ENCODE measurements at places on chromosomes 2 and 18.
A peak's percentile ranks its signal among the peaks of the same experiment; 100 is the strongest.

- DNase-seq: no peak
These were observed 8.3 kb downstream of the ARL5A start for GRCh38 chr2:151819920-151820319.

GRCh38 chr2:227570615-227571014 is 28.1 kb upstream of the SCYGR2 start:
- no peak for DNase-seq

DNA sequence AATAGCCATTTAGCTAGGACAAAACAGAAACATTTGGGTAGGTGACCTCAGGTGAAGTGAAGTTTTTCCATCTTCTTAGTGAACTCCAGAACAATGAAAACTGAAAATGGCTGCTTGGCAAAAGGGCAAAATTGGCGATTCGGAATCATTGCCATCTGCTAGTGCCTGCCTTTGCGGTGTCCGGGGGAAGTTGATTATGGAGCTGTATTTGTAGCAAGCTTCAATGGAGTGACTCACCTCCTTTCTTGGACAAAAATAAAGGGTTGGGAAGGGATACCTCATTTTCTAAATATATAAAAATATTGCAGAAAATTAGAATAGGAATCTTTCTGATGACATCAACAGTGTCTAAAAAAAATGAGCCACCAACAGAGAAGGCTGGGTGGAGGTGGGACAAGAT is 460.5 kb downstream of the TGIF1 start:
- DNase-seq: no peak

GRCh38 chr2:98346311-98347236 is at the start of gene CNGA3:
CNGA3 (plus strand) TSS chr2:98346456; CDS start chr2:98369976, 23,520 bp downstream.
- peak; percentile 47 for DNase-seq

- DNase-seq: no peak
These were observed 100.6 kb downstream of the CMPK2 start for GRCh38 chr2:6764968-6765723.

DNA sequence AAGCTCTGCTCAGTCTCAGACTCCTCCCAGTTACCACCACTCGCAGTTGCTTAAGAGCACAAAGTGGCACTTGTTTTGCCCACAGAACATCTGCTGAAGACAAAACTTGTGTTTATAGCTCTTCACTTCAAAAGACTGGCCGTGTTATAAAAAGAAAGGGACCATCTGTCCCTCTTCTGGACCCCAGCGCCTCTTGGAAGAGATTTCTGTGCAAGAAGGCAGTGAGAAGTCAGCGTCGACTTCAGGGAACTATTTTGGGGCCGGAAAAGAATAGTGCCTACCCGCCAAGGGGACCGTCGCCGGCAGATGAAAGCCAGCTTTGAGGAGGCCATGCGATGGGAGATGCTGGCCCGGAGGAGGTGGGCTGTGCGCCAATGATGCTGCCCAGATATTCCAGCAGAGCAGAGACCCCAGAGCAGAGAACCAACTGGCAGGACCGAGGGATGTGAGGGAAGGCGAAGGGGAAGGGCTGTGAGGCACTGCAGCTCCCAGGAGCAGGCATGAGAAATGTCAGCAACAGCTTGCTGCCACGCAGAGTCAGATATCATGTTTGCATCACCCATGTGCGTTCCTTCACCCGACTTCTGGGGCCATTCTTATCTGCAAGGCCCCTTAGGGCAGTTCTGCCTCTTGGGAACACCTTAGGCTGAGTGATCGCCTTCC is 270.9 kb downstream of the ATAD2B start:
- no peak for DNase-seq

DNA sequence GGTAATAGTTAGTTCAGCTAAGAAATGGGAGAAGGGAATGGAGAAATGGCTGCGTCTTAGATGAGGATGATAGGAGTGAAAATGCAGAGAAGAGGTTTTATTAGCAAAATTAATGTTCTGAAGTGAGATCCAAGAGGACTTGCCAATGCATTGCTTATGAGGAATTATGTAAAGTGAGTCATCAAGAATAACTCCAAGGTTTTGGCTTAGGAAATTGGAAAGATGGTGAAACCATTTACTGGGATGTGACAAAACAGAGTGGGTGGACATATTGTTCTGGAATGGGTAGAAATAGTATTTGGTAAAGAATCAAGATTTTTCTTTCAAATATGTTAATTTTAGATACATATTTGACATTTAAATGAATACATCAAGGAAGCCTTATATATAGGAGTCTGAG is 306.6 kb upstream of the CYRIA start:
- no peak for DNase-seq

DNA sequence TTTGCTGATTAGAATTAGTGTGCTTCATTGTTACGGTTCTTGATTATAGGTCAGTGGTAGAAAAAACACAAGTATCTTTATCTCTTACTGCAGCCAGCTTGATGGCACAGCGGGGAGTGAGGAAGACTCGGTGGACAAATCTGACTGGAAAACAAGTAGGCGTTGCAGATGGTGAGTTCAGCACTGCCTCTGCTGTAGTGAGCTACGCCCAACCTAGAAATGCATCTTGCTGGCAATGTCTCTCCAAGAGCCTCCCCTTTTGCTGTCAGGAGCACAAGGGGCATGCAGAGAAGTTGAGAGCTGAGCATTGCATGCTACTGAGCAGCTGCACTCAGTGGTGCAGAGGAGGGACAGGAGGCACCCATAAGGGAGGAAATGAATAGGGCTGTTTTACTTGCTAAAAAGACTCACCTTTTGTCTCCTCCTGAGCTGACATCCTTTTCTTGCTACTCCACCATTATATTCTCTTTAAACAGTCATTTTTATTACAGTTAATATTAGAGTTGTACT is 977.3 kb upstream of the ACVR2A start:
- DNase-seq: no peak

DNA sequence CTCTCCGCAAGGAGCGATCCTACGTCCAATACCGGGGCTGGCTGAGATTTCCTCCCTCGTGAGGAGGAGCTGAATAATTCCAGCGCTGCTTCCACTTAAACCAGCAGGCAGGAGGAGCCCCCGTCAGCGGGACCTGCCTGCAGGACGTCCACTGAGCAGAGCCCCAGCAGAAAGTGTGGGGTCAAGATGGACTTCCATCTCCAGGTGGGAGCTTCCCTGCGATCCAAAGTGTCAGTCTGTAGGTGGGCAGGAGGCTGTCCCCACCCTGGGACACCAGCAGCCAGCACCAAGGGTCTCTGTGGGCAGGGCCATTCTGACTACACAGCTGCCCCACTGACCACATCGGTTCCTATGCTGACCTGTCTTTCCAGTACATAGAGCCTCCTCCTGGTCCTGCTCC is 462 bp upstream of the OTOS start:
- peak; percentile 18 for DNase-seq

DNA sequence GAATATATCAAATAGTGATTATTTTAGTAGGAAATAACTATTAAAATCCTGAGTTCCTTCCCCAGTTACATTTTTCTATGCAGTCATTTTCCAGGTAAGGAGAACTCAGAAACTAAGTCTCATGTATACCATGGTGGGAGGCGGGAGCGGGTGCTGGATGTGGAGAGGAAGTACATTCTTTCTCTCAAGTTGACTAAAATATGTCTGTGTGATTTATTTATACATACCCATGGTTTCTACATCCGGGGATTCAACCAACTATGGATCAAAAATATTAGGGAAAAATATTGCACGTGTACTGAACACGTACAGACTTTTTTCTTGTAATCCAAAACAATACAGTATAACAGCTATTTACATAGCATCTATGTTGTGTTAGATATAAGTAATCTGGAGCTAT is 6.8 kb downstream of the ZCCHC2 start:
- DNase-seq: no peak

- peak; percentile 89 for DNase-seq
These were observed at the start of gene DES for GRCh38 chr2:219418155-219419011. DES (plus strand) TSS chr2:219418377; CDS start chr2:219418463, 86 bp downstream.

- no peak for DNase-seq
These were observed at the start of gene DSG4 for GRCh38 chr18:31376477-31376876. DSG4 (plus strand) TSS chr18:31376777; CDS start chr18:31376912, 135 bp downstream.

DNA sequence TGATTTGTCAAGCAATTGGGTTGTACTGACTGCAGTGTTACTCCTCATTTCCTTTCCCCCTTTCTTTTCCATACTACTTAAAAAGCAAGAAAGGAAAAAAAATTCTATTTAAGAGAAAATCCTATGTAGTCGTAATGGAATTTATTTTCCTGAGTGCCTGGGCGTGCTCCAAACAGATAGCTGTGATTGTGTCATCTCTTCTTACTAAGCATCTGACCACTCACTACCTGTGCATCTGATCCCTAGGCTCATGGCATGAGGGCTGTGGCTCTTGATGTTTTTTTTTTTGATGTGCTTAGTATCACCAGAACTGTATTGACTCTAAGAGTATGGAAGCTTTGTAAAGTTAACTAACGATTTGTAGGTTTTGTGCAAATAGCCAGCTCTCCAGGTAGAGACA is 19.0 kb downstream of the CRIM1 start:
- DNase-seq: no peak

DNA sequence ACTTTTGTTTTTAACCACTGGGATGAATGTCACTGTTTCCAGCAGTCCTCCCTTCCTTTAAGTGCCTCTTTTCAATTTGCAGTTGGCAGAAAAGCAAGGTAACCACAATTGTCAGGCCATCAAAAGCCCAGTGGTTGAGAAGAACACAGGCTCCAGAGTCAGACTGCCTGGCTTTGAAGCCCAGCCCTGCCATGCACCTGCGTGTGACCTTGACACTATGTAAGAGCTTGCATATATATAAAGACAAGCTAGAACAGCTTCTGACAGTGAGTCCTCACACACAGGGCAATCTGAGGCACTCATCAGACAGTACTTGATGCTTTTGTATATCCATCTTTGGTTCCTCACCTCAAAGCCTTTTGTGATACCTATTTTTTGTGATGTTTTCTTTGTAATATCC is 11.0 kb downstream of the CCBE1 start:
- no peak for DNase-seq

DNA sequence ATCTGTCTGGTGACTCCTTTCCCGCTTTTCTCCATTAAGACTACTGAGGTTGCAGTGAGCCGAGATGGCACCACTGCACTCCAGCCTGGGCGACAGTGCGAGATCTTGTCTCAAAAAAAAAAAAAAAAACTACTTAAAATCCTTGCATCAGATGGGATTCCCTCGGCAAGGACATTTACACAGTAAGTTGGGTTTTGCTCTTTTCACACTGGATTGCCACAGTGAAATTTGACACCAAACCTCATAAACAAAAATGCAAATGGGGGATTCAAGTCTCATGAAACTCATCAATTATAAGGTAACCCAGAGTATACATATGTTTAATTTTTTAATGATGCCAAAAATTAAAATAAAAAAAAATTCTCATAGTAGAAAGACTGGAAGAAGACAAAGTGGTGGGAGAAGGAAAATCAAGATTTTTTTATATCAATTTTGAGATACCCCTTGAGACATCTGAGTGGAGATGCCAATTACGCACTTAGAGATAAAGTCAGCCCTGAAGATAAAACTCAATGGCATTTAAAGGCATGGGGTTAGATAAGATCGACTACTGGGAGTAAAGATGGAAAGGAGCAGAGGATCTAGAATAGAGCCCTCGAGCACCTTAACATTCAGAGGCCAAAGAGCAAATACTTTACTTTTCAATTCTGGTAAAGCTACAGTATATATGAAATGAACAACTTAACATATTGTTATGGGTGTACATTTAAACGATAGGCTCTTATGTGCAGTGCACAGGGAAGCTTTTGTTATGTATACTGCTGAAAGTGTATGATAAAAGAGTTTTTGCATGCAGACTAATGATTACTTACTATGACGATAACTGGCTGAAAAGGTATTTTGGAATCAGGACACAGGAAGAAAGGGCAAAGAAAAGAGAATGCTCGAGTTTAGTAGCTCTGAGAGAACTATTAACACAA is 37.6 kb downstream of the CHMP3 start:
- no peak for DNase-seq

DNA sequence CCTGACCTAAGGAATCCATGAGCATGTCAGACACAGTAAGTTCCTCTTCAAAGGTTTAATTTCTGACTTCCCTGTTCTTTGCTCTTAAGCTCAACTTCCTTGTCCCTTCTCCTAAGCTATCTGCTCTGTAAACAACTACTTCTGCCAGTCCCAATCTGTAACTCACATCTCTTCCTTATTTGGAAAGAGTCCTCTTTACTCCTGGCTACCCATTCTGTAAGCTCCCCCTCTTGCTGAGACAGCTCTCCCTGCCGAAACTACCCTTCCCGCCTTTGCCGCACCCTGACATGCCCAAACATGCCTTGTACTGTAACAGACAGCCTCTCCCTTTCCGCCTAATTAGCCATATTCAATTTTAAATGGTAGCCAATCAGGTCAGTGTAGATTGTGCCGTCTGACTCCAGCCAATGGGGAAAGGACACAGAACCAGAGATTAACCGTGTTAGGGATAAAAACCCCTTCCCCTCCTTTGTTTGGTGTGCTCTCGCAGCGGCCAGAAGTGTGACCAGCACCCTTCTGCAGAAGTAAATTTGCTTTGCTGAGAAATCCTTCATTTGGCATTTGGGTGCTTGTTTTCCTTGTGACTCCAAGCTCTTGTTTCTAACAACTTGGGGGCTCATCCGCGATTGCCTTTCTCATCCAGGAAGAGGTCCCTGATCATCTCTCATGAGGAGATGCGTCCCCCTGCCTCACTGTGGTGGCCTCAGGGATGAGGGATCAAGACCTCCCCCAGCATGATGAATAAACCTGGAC is 49.0 kb downstream of the PIAS2 start:
- DNase-seq: peak; percentile 29

DNA sequence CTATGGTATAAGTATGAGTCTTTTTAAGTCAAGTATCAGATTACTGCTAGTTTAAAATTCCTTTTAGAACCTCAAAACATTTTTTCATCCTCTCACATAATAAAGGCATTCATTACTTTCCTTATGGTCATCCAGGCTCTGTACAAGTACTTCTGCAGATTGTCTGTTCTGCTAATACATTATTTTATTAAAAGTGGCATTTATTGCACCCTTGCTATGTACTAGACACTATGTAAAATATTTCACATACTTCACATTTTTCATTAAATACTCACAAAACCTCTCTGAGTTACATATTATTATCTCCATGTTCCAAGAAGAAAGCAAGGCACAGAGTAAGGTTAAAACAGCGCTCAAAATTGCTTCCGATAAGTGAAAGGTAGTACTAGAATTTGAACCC is 84.1 kb downstream of the RAPH1 start:
- no peak for DNase-seq

All from left ventricle myocardium superior (tissue), 1 donor.